ENCODE measurements at places on chromosomes 1 and 21.

- DNase-seq, result no peak
Observed at GRCh38 chr21:45883090-45883489, 98.5 kb upstream of the COL6A1 start.

- DNase-seq, result no peak
Observed at GRCh38 chr1:8951231-8951630, 5.6 kb downstream of the CA6 start.

- DNase-seq, result no peak
Observed at GRCh38 chr1:197424380-197424779, 156.3 kb downstream of the CRB1 start.

GRCh38 chr21:16468184-16468583 lies 738.4 kb downstream of the USP25 start:
- no peak for DNase-seq

GRCh38 chr1:115469703-115470476 lies 131.8 kb upstream of the NGF start:
- DNase-seq, result no peak

- DNase-seq, result no peak
Observed at GRCh38 chr1:110424699-110425611, 17.5 kb upstream of the LAMTOR5 start.

DNA sequence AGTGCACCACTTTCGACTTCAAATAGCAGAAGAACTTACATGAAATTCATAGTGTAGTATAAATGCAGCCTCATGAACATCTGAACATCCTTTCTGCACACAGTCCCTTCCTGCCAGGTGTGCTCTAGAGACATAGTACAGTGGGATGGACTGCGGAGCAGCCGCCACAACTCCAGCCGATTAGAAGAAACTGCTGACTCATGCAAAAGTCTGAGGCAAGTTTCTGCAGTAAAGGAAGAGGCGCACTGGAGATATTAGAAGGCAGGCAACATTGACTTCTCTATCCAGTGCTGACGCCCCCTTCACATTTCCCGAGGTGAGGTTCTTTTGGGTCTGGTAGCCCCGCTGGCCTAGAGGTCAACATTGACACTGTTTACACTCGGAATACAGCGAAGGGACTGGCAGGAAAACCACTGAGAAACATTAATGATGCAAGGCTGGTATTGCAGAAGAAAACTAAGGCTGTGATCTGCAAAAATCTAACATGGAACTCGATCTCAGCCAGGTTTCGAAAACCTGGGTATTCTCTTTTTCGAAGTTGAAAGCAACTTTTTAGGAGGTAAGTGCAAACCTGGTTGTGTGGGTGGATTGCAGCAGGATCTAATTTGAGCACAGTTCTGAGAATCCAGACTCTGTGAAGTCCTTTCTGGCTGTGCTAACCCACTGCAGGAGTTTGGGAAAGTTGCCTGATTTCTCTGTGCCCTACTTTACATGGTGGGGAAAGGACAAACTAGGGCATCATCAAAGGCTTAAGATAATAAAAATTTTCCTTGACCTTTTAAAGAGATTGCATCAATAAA lies 90.7 kb downstream of the CDC7 start:
- no peak for DNase-seq

GRCh38 chr1:179021873-179022272 lies 3.8 kb upstream of the FAM20B start:
- no peak for DNase-seq

DNA sequence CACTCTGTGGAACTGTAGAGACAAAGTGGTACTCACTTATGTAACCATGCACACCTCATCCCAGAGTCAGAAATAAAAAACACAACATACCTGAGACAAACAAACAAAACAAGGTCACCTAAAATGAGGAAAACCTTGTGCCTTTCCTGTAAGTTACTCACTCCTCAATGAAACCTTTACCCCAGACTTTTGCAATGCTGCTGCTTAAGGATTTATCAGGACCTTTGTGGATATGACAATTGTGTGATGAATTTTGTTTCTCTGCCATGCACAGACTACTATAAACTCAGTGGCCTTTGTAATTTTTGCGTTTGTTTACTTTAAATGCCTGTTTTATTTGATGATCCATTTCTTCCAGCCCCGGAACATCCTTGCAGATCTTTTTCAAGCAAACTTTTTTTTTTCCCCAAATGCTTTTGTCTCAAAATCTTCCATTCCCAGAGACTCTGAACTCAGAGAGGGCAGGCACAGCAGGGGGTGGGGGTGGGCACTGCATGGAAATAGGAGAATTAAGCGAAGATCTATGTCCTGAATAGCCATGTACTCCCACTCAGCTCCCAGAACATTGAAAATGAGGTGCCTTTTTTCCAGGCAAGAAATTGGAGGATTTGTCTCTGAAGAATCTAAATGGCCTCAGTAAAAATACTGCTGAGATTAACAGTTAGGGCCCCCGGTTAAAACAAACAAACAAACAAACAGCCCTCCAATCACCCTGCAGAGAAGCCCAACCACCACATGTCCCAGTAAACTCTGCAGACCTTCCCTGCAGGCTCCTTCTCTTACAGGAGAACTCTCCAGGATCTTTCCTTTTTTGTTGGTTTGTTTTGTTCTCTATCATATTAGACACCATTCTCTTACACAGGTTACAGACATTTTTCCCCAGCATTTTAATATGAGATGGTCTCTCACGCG lies 22.6 kb upstream of the SIM2 start:
- no peak for DNase-seq

- DNase-seq, result no peak
Observed at GRCh38 chr21:16811011-16811410, 701.8 kb upstream of the CXADR start.

- DNase-seq, result no peak
Observed at GRCh38 chr1:210291786-210292230, 36.9 kb upstream of the HHAT start.

- no peak for DNase-seq
Observed at GRCh38 chr1:39902460-39902807, 717 bp upstream of the MYCL start.

GRCh38 chr21:44628707-44629391 lies 2.0 kb downstream of the KRTAP10-9 start:
- DNase-seq, result no peak

DNA sequence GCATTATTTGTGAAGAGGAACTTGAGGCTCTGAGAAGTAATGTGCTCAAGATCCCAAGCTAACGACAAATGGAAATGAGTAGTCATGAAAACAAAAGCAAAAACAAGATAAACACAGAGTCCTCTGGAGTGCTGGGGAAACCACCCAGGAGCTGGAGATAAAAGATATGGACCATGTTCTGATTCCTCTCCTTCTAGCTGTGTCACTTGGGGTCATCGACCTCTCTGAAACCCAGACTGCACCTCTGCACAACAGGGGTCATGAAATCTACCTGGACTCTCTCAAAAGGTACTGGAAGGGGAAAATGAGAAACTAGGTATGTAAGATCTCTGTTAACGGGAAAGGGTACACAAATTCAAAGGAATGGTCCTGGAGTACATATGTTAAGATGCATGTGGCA lies 6.5 kb downstream of the PGLYRP4 start:
- no peak for DNase-seq
